Germinal center (tissue), 1 donor: ENCODE measurements at places on chromosomes 11 and 22.

- no peak for DNase-seq
Observed at GRCh38 chr11:69775163-69775755, at the start of gene FGF4. Gene FGF4, minus strand, starts transcription at chr11:69775341. Its CDS starts 257 bp downstream, at chr11:69775084.

GRCh38 chr11:75487365-75487764 lies 38.4 kb downstream of the GDPD5 start:
- no peak for DNase-seq

DNA sequence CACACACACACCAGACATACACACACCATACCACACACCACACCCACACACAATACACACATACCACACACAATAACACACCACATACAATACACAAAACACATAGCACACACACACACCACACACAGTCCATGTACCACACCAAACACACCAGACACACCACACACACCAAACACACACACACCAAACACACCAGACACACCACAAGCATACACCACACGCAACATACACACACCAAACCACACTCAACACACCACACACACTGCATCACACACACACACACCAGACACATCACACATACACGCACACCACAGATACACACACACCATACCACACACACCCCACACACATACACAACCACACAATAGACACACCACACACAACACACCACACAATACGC lies 54.8 kb downstream of the IGSF9B start:
- DNase-seq = no peak

- DNase-seq = no peak
Observed at GRCh38 chr11:75826461-75827230, 11.6 kb downstream of the UVRAG start.

- no peak for DNase-seq
Observed at GRCh38 chr11:131683666-131684065, 313.3 kb downstream of the NTM start.
